ENCODE measurements at places on chromosomes 1 and 21.

GRCh38 chr1:181160998-181161870, 72.7 kb downstream of the IER5 start:
- no peak for DNase-seq

- DNase-seq: no peak
Measured at GRCh38 chr1:59682396-59683080, 132.2 kb upstream of the HOOK1 start.

- DNase-seq: no peak
Measured at GRCh38 chr1:102472520-102472919, 475.8 kb upstream of the OLFM3 start.

- DNase-seq: no peak
Measured at GRCh38 chr1:4267381-4268261, 367.5 kb upstream of the C1orf174 start.

DNA sequence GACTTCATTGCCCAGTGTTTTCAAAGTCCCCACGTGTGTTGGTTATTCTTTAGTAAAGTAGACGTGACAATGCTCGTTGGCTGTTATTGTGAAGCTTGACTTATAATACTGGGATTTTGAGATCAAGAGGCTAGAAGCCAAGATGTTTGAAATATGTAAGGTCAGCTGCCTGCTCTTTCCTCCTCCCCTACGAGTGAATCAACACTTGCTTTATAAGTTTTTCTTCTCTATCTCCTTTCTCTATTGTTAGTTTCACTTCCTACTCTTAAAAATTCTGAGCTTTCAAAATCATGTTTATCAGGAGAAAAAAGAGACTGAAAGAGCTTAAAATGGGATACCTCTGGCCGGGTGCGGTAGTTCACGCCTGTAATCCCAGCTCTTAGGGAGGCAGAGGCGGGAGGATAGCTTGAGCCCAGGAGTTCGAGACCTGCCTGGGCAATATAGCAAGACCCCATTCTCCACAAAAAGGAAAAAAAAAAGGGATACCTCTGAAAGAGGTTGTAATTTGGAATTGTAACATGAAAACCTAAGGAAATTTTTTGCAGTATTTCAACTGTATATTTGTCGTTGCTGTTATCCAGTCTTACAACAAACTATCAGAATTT, 72.0 kb downstream of the EPB41 start:
- no peak for DNase-seq

GRCh38 chr1:184152434-184152898, 100.9 kb downstream of the TSEN15 start:
- no peak for DNase-seq

GRCh38 chr1:224565186-224565585, 50.9 kb upstream of the CNIH3 start:
- no peak for DNase-seq

- DNase-seq: no peak
Measured at GRCh38 chr1:164971921-164972415, 384.5 kb downstream of the LMX1A start.

- no peak for DNase-seq
Measured at GRCh38 chr1:168057921-168058320, 78.8 kb downstream of the GPR161 start.

GRCh38 chr21:21788591-21788990, 790.4 kb downstream of the NCAM2 start:
- DNase-seq: no peak

GRCh38 chr1:42153624-42154023, 414 bp downstream of the GUCA2B start:
- no peak for DNase-seq
